AG04450 (cell line): ENCODE measurements at places on chromosomes 7 and 10.

DNA sequence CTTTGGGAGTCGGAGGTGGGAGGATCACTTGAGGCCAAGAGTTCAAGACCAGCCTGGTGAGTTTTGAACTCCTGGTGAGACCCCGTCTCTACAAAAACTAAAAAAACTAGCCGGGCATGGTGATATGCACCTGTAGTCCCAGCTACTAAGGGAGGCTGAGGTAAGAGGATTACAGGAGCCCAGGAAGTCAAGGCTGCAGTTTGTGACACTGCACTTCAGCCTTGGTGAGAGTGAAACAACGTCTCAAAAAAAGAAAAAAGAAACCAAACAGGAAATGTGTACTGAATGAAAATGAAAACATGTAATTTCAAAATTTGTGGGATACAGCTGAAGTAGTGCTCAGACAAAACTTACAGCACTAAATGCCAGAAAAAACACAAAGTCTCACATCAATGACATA is 7.6 kb downstream of the ARHGAP12 start:
- no peak for DNase-seq

GRCh38 chr10:77180104-77180503 is 457.5 kb downstream of the KCNMA1 start:
- no peak for DNase-seq

DNA sequence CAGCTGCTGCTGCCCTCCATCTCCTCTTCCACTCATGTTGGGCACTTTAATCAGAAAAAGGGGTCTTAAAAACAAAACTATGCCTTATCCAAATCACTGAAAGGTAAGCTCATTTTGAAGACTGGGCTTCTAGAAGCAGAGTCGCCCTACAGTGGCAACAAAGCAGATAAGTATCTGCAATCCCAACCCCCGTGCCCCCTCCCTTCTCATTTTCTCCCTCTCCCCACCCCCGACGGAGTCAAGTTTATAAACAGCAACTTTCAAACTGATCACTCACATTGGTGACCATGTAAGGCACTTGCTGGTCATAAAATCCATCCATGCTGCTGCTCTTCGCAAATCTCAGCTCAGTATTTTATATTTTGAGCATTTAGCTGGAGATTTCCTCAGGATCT is 738 bp downstream of the ETV1 start:
- DNase-seq = no peak

GRCh38 chr10:23106331-23107072 is 11.1 kb downstream of the MSRB2 start:
- no peak for DNase-seq

DNA sequence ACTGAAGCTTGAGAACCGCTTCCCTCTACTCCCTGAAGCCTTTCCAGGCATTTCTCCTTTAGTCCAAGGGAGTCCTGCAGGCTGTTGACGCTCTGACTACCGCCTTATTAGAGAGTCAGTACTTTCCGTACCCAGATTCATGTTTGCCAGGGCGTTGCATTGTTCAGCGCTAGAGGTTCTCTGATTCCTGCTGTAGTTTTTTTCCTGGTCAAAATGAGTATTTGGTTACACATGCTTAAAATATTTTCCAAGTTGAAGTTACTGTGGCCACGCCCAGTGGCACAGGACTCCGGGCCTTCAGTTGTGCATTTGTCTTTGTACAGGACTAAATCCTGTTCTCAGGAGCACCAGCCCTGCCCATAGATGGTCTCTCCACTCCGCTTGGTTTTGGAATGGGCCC is 7.9 kb downstream of the MTURN start:
- no peak for DNase-seq

GRCh38 chr10:43294241-43294658 is 27.4 kb upstream of the RASGEF1A start:
- no peak for DNase-seq

DNA sequence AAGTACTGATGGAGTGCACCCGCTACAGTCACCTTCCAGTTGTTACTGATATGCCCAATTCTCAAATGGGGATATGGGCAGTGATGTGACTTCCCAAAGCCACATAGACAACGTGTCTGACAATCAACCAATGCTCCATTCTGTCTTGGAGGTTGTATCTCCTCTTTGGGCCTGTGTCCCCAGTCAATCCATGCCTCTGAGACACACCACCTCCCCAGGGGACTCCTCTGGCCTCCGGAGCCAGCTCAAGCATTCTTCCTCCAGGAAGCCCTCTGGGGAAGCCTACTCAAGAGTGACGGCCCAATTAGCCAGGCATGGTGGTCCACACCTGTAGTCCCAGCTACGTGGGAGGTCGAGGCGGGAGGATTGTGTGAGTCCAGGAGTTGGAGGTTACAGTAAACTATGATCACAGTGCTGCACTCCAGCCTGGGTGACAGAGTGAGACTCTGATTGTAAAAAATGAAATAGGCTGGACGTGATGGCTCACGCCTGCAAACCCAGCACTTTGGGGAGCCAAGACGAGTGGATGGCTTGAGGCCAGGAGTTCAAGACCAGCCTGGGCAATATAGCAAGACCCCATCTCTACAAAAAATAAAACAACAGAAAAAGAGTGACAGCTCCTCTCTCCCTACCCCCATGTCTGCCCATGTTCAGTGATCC is 99.5 kb upstream of the TNRC18 start:
- no peak for DNase-seq

- peak; percentile 11 for DNase-seq
Measured at GRCh38 chr10:10094691-10095090, 923.0 kb upstream of the CELF2 start.

- DNase-seq = no peak
Measured at GRCh38 chr7:37405603-37406122, 43.0 kb downstream of the ELMO1 start.

DNA sequence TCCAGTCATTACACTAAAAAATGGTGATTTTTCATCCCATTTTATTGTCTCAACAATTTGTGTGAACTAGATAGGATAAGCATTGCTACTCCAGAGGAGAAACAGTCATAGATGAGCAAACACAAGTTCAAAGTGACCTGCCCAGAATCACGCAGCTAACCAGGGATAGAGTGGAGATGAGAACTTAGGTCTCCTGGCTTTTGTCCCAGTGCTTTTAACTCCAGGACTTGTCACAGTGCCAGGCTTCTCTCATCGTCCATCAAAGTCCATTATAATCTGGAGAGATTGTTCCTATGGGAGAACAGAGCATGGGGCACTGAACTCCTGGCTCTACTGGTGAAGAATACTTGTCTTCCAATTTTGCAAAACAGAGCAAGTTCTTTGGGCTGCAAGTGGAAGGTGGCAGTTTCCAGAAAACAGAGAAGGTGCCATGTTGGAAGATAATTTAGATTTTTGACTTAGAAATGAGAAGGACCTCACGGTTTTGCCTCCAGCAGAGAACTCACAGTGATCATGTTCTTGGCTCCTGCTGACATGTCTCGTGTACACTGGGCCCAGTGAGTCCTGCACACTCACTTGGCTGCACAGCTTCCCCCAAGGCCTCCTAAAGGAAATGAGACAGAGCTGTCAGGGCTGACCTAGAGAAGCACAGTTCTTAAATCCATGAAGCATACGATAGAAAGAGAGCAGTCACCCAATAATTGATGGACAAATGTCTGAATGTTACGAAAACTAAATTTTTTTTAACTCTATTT is 322.9 kb upstream of the NRP1 start:
- DNase-seq = no peak

- peak; percentile 59 for DNase-seq
Measured at GRCh38 chr10:102399217-102400021, 3.9 kb downstream of the NFKB2 start.

DNA sequence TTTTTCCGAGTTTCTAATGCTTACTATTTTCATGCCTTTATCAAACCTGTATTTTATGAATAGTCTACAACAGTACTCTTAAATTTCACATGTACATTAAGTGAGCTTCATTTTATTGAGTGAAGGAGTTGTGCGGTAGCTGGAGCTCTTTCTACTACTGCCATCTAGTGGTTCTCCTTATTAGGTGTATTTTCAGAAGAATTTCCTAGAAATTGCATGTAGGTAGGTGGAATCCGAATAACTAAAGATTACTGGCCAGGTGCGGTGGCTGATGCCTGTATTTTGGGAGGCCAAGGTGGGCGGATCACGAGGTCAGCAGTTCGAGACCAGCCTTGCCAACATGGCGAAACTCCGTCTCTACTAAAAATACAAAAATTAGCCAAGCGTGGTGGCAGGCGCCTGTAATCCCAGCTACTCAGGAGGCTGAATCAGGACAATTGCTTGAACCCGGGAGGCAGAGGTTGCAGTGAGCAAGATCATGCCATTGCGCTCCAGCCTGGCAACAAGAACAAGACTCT is 38.3 kb downstream of the LRRC72 start:
- DNase-seq = peak; percentile 15

DNA sequence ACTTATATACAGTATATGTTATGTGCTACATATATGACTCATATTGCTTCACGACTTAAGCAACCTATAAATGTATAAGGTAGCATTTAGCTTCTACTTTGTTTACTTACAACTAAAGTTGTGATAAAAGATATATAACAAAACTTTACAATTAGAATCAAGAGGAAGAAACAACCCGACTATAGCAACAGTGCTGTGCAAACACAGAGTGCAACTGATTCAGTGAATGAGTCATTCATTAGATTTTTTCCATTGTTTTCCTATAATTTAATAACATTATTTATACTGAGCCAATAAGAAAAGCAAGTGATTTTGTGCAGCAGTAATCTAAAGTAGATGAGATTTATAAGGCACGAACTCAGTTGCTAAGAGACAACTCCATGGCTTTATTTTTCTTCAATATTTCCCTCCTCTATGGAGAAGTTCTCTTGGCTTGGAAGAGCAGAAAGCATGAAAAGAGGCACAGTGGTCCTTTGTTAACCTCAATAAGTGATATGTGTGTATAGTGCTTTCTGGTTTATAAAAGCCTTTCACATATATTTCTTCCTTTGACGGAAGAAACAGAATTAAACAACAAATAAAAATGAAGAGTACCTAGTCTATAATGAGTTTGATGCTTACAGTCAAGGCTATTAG is 19.8 kb downstream of the CEP41 start:
- no peak for DNase-seq

- DNase-seq = no peak
Measured at GRCh38 chr10:98235846-98236245, 32.1 kb downstream of the LOXL4 start.

DNA sequence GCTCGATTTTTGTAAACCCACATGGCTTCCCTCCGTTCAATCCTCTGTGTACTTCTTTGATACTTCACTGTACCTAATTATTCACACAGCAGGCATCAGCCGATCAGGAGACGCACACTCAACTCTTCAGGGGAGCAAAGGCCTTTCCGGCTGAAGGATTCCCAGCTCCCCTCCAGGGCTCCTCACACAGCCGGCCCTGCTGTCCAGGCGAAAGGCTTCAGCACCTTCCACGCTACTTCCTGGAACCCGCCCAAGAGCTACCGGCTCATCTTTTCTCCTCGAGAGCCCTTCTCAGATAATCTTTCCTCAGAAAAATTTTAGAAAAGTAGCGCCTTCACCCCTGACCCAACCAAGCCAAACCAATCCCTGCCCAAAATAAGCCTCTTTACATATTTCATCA is 270.4 kb downstream of the ZMYND11 start:
- no peak for DNase-seq

DNA sequence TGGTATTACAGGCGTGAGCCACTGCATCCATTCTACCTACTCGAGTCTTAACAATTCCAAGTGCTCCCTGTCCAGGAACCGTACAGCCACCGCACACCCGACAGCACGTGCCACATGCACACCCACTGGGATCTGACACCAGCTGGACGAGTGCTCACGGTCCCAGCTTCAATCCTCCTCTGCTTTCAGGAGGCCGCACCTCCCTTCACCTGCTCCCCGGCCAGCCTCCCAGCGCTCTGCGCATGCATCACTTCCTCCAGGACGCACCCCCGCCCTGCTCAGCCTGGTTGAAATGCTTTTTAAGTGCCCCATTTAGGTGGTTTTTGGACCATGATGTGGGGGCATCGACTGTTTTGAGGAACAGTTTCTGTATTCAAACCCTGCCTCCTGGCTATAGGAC is 47.3 kb upstream of the TMEM213 start:
- DNase-seq = no peak

- no peak for DNase-seq
Measured at GRCh38 chr7:129886167-129886817, 66.5 kb downstream of the UBE2H start.

- no peak for DNase-seq
Measured at GRCh38 chr10:70619271-70620019, 16.9 kb upstream of the PRF1 start.

- DNase-seq = no peak
Measured at GRCh38 chr10:96642973-96643372, 56.2 kb upstream of the TM9SF3 start.

- DNase-seq = no peak
Measured at GRCh38 chr10:1739751-1740150, 2.4 kb upstream of the ADARB2 start.

GRCh38 chr10:8616166-8616565 is 561.7 kb downstream of the GATA3 start:
- DNase-seq = no peak

DNA sequence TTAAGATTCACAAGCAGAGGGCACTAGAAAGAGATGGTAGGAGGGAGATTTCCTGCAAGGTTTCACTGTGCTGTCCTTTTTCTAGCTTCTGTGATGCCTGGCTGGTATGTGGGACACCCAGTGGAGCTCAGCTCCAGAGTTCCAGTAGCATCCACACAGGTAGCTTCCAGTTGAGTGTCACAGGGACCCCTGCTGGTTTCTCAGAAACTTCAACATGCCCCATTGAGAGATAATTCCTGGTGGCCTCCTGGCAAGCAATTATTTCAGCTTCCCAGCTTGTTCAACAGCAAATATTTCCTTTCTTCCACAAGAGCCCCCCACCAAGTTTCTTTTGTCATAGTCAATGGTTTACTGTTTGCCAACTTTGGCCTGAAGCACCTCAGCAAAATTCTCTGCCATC is 858.7 kb downstream of the REEP3 start:
- no peak for DNase-seq
